HTR-8/SVneo (cell line): ENCODE measurements at places on chromosomes 16 and 17.

DNA sequence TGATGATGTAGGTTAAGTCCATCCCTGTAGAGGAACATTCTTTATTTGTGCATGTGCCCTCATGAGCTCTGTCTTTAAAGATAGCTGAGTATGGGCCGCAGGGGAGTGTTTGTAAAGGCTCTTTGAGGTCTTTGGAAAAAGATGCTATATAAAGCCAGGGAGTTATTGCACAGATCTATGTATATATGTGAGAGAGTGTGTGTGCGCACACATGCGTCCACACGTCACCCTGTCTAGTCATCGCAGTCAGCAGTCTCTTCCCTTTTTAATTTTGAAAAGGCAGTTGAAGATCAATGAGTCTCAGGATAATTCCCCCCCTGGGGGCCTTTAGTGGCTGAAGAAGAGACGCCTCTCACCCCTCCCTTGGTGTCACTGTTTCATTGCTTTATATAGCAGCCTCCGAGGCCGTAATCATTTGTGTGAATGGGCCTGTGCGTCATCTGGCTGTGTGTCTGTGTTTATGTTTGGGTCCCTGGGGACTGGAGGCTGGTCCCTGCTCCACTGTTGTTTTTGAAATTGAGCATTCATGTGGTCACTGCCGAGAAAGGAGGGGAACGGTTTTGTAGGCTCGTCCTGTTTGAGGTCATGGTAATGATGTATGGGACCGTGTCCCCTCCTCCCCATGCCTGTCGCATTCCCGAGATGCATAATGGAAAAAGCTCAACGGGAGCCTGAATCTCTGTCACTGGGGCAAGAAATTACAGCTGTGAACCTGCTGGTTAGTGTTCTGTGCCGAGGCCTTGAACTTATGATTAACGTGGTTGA is 143.9 kb downstream of the SNX29 start:
- no peak for DNase-seq

DNA sequence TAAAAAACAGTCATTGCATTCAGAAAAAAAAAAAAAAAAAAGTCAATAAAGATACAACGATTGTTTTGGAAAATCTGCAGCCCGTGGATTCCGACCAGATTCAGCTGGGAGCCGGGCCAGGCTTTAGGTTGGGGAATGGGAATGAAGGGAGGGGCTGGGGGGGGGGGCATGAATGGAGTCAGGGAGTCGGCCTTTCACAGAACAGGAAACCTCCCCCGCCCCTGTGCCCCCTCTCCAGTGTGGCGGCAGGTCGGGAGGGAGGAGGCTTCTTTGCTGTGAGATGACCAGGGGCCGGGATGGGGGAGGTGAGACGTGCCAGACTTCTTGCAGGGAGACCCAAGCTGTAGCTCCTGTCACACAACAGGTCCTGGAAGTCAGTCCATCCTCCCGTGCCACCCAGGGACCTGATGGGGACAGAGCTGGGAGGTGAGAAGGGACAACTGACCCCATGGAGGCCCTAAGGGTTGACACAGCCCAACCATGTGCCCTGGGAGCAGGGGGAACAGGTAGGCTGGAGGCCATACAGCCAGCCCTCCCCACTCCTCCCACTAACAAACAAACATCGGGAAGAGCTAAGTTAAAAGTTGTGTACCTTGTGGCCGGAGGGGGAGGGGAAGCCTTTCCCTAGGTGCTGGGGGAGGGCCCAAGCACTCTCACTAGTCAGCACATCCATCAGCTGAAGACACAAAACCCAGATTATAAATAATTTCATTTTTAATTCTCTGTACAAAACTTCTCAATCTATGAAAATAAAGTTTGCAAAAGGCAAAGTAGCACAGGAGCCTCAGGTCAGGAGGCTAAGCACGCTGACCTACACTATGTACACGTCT is 25.2 kb downstream of the SREBF1 start:
- DNase-seq: no peak

DNA sequence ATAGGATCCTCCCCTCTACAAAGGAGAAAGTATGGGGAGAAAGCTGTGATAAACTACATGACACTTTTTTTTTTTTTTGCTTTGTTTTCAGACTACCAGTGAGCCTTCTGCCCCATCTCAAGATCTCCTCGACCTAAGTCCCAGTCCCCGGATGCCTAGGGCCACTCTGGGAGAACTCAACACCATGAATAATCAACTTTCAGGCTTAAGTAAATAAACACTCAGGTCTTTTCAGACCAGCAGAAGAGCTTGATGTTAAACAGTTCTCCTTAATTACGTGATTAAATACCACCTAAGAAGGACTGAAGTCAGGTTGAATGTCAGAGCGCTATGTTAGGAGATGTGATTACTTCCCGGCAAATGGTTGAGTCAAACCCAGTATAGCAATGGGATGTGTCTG is 31.4 kb downstream of the COX11 start:
- DNase-seq: no peak

GRCh38 chr16:75555213-75555706 is 792 bp downstream of the TMEM231 start:
- DNase-seq: peak; percentile 96

DNA sequence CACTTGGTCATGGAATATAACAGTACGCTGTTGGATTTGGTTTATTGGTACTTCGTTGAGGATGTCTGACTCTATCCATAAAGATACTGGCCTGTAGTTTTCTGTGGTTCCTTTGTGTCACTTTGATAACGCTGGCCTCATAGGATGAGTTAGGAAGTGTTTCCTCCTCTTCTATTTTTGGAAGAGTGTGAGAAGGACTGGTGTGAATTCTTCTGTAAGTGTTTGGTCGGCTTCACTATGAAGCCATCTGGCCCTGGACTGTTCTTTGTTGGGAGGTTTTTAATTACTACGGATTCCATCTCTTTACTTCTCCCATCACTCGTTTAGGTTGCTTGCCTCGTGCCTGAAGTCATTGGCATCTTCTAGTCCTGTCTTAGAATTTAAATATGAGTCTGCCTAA is 117.3 kb downstream of the OR1D5 start:
- DNase-seq: no peak

GRCh38 chr17:65750631-65751115 is 189.2 kb upstream of the AXIN2 start:
- peak; percentile 74 for DNase-seq

- no peak for DNase-seq
Observed at GRCh38 chr17:39813631-39814030, 50.5 kb downstream of the IKZF3 start.

- DNase-seq: peak; percentile 73
Observed at GRCh38 chr16:52812678-52813556, 239.8 kb downstream of the CHD9NB start.

GRCh38 chr16:84348386-84348888 is 19.9 kb upstream of the ATP2C2 start:
- DNase-seq: no peak
